Activated T-cell treated with anti-CD3 and anti-CD28 coated beads for 1 hour (primary cell): ENCODE measurements at places on chromosomes 3 and 15.

DNA sequence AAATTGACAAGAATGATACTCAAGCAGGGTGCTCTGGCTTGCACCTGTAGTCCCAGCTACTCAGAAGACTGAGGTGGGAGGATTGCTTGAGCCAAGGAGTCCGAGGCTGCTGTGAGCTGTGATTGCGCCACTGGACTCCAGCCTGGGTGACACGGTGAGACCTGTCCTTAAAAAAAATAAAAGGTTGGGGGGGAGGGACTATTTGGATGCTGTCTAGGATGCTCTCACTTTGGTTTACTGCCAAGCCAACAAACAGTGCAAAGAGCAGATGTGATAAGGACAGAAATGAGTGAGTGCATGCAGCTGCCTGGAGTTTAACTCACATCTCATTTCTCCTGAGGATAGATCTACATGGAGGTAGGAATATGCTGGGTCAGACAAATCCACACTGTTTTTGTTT lies 130.0 kb downstream of the FRMD4B start:
- DNase-seq = no peak

DNA sequence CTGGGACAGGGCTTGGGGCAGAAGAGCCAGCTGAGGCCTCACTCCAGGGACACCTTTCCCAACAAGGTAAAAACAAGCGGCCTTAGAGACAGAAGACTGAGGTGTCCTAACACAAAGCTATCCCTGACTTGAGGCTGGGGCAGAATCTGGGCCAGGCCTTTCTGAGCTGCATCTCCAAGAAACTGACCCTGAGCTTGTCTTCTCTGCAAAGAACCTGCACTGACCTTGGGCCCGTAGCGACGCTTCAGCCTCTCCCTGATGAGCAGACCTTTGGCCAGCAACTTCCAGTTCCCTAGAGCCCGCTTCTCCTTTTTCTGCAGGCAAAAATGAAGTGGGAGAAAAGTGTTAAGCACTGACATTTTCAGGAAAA lies 22.2 kb downstream of the TMEM43 start:
- no peak for DNase-seq

GRCh38 chr3:195187609-195188425 lies 83.1 kb downstream of the XXYLT1 start:
- no peak for DNase-seq

DNA sequence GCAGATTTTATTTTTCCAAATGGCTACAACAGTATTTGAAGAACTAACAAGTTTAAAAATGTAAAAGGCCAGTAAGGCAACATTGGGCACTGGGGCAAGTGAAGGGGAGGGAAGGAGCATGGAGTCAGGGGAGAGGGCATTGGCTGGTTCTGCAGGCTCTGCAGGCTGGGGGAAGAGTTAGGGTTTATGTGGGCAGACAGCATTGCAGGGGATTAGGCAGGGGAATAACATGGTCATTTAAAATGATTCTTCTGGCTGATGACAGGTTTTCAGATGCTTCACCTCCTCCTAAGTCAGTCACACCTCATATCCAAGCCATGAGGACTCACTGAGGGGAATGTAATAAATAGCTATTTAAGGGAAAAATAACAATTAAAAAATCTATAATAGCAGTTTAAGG lies 52.6 kb downstream of the BTD start:
- DNase-seq = no peak

- no peak for DNase-seq
Observed at GRCh38 chr3:113247068-113247467, 35.7 kb downstream of the BOC start.

DNA sequence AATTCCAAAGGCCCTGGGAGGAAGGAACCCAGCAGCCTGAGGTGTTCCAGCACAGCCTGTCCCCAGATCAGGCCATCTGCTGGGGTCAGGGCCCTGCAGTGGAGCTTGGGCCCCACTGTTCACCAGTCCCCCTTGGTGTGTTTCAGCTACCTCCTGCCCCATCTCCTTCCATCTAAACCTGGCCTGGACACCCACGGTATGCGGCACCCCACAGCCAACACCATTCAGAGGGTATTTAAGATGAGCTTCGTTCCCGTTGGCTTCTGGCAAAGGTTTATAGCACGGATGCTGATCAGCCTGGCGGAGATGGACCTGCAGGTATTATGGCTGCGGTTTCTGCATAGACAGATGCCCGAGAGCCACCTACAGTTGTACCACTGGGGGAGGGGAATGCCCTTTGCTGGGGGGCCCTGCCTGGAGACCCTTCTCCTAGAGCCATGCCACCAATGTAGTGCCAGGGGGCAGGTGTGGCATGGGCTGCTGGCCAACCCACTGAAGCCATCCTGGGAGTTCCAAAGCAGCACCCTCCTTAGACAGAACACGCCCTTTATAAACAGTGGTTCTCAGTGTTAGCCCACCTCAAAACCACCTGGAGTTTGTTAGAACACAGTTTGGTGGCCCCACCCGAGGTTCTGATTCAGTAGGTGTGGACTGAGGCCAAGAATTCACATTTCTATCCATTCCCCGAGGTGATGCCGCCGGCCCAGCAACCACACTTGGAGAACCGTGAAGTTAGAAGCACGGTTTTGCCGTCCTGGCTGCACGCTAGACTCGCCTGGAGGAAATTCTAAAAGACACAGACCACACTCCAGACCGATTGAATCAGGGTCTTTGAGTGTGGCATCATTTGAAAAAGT lies 126.9 kb downstream of the LRRK1 start:
- DNase-seq = no peak

DNA sequence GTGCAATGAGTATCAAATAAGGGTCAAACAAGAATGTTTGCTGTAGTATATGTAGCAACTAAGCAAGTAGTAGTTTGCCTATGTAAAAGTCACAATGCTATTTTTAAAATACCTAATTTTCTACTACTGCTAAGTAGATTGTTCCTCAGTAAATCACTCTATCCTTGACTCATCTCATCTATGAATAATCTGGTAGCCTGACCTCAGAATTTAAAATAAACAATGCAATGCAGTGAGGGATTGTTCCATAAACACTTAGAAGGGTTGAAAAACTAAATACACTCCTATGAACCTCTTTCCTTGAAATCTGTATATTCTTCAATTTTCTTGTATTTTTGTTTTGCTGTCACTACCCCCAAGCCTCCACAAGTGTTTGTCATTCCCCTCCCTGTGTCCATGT lies 253.3 kb downstream of the TBC1D5 start:
- no peak for DNase-seq

- DNase-seq = no peak
Observed at GRCh38 chr3:126022741-126023359, 53.9 kb downstream of the ROPN1B start.

- DNase-seq = peak; percentile 6
Observed at GRCh38 chr3:161372321-161373260, 1.3 kb upstream of the SPTSSB start.

GRCh38 chr15:29890336-29891095 lies 68.2 kb upstream of the TJP1 start:
- DNase-seq = no peak

- no peak for DNase-seq
Observed at GRCh38 chr15:58932710-58933280, 684 bp downstream of the SLTM start.

DNA sequence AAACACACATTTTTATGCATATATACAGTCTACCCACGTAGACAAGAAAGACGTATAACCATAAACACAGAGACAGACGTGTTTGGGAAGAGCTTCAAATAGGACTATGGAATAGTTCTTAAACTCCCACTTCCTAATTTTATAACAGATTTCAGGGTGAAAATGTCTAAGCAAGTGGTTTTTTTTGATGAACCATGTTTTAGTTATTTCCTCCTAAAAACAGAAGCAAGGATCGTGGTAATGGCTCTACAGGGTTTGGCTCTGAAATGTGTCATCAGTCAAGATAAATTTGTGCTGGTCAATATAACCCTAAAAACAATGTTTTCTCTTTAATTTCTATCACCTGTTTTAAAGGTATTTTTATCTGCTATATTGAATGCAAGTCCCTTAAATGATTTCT lies 58.2 kb downstream of the FMN1 start:
- no peak for DNase-seq

DNA sequence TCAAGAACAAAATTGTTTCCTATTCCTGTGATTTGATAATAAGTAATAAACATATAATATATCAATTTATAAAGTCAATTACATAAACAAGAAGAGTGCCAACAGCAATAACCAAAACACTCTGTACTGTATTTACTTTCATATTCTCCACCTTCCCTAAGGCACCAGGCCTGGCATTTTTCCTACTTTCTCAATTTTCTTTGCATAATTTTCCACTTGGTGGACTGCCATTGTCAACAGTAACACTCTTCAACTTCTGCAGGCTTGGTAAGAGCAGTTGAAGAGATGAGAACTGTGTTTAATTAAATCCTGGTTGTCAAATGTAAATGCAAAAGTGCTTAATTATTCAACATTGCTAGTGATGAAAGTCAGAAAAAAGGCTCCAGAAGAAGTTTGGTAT lies 229.8 kb upstream of the PLSCR5 start:
- DNase-seq = no peak
